ENCODE measurements at places on chromosomes 3 and 15.

DNA sequence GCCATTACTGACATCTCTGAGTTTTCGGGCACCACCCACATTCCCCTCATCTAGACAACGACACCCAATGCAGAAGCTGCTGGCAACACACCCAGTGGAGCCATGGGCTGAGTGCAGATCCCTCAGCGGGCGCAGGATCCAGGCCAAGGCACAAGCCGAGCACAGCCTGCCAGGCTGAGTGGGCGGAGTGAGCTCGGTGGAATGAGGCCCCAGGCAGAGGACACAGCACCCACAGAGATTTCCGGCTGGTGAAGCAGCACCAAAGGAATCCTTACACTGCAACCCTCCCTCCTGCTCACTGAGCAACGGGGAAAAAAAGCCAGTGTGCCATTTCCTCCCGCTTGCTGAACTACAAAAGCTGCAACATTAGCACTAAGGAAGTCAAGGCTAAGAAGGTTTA, 34.3 kb downstream of the ZMAT3 start:
- DNase-seq, result no peak

DNA sequence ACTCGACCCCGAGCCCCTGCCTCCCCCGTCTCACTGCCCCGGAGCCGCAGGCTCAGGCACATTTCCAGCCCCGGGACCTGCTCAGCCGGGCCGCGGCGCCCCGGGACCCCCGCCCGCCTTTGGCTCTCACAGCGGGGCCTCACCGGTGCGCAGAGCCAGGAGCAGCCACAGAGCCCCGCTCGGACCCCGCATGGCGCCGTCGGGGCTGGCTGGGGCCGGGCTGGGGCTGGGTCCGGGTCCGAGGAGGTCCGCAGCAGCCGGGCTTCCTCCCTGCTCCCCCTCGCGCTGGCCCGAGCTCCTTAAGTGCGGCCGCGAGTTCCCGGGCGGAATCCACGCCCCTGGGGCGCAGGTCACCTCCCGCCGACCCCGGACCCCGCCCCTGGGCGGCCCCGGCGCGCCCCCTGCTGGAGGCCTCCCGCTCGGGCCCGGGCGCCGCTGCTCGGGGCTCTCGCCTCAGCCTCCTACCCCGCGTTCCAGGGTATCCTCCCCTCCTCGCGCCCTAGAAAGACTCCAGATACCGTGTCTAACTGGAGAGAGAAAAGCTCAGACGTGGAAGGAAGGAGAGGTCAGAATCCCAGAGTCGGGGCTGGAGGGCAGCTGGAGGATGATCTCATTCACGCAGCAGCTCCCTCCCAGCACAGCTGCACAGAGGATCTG, at the start of gene MELTF:
TSS of gene MELTF (minus strand) at position 307 of the 657 bp plus-strand sequence. CDS start at position 192, 115 bp downstream.
- no peak for DNase-seq

DNA sequence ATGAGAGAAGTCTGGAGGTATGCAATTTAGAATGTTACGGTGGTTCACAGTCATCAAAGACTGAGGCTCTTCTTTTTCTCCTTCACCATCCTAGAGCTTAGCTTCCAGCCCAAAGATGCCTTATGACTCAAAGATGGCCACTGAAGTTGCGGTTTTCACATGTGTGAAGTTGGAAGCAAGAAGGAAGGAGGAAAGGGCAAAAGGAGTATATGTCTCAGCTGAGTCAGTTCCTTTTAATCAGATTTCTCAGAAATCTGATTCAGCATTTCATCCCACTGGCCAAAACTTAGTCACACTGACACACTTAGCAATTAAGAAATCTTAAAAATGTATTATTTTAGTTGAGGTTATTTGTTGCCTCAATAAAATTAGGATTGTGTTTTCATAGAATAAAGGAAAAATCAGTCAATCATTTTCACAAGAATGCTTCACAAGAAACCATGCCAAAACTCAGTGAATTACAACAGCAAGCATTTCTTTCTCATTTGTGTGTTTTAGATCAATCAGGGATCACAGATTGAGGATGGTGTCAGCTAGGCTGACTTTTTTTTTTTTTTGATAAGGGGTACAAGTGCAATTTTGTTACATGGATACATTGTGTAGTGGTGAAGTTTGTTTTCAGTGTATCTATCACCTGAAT, 211.1 kb upstream of the GADL1 start:
- no peak for DNase-seq

- DNase-seq, result no peak
Observed at GRCh38 chr15:91885714-91886270, 32.3 kb downstream of the SLCO3A1 start.

DNA sequence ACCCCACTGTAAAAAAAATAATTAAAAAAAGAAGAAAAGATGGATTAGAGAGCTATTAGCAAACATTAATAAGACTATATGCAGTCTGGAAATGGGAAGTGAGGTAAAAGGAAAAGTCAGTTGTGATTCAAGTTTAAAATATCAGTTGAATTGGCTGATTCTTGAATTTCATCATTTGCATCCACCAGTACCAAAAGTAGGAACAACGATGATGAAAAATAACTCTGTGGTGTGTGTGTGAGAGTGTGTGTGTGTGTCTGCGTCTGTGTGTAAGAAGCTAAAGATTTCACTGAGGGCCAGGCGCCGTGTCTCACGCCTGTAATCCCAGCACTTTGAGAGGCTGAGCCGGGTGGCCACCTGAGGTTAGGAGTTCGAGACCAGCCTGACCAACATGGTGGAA, 56.0 kb upstream of the SLC4A7 start:
- no peak for DNase-seq

GRCh38 chr15:59230531-59231055, 23.9 kb downstream of the LDHAL6B start:
- no peak for DNase-seq

DNA sequence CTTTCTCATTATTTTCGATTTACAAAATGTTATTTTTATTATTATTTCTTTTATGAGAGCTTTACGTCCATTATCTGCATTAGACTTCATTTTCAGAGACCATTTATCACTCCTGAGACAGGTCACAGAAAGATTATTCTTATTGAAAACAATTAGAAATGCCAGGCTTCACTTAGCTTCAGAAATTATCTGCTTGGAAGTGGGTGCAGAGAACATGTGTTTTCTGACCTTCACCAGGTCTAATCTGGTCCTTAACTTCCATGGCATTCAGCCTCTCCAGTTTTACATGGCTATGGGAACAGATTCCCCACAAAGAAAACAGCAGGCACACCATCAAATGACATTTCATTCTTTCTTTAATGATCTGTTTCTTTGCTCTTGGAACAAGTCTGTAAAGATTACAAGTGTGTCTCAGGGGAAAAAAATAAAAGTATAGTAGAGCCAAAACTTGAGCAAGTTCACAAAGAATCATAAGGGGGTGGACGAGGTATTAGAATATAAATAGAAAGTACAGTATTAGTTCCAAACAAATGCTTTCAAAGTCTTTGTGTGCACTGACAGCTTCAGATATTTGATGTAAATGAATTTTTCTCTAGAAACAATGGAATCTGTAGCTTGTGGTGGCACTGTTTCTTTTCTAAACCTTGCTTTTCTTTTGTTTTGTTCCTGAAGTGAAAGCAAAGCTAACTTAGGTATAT, 294.2 kb upstream of the MEIS2 start:
- no peak for DNase-seq

GRCh38 chr15:59060348-59060747, 44.6 kb upstream of the CCNB2 start:
- DNase-seq, result no peak

DNA sequence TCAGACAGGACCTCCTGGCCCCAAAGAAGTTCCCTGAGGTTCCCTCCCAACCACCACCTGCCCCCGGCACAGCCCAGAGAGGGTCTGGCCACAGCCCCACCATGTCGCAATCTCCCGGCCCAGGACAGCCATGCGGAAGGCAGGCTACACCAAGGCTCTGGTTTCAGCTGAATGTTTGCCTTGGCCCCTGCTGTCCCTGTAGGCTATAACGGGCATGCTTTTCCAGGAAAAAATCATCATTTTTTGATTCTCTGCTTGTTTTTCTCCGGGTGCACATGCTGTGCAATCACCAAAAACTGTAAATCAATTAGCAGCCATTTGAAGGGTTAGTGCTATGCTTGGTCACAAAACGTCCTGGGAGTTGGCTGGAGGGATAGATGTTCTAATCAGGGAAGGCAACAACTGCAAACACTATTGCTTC, 142.7 kb upstream of the IGF1R start:
- no peak for DNase-seq

- DNase-seq, result no peak
Observed at GRCh38 chr15:70171256-70171886, 73.7 kb upstream of the TLE3 start.

GRCh38 chr3:136792556-136793330, 26.2 kb upstream of the SLC35G2 start:
- no peak for DNase-seq

DNA sequence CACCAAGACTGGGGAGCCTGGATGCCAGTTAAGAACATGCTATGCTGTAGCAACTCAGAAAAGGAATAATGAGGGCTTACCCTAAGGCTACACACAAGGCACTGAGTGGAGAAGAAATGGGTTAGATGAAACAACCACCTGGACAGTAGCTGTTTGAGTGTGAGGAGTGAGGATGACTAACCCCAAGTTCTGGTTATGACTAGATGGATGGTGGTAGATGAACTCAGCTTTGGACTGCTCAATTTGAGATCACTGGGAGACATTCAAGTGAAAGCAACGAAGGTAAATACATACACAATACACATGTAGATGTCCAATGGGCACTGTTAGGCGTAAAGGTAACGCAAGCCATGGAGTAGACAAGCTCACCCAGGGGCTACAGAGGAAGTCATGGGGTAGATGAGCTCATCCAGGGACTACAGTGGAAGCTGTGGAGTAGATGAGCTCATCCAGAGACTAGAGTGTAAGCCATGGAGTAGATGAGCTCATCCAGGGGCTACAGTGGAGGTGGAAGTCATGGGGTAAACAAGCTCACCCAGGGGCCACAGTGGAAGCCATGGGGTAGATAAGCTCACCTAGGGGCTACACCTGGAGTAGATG, 98.3 kb downstream of the ANO10 start:
- DNase-seq, result no peak

DNA sequence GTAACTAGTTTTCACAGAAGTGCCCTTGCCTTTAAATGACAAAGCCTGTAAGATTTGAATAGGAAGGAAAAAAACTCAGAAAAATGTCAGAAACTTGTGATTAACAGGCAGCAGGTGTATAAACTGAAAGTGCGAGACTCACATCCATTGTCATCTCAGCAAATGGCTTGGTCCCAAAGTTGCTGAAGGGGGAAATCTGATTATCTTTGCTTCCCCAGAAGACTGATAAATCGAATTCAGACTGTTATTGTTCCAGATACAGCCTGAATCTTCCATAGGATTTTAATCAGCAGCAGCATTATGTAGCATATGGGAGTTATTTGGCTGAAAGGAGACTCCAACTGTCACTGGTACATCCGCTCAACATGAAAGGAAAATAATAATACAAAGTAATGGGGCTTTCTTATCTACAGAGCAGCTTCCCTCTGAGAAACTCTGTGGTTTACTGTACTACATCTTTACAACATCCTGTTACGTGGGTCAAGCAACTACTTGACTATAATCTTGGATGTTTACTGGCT, 550.4 kb upstream of the CCDC54 start:
- DNase-seq, result no peak

GRCh38 chr3:168815946-168816345, 720.2 kb upstream of the GOLIM4 start:
- DNase-seq, result no peak
